ENCODE measurements at places on chromosomes 4 and X. TPM values are rescaled to one million over a fixed set of nuclear protein-coding genes. Genes with fewer than 3 reads are reported as not detected.
A peak's percentile ranks its signal among the peaks of the same experiment; 100 is the strongest.

DNA sequence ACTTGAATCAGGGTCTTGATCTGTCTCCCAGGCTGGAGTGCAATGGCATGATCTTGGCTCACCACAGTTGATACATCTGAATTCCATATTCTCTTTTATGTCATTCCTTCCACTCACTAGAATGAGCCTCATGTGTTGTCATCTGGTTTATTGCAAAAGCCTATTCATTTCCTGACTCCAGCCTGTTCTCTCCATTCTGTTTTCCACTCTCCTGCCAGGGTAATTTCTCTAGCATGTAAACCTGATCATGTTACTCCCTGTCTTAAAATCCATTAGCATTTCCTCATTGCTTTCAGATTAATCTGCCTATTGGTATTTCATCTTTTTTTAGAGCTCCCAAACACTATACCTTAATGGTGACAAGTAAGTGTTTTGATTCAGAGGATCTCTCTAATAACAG, 4.3 kb upstream of the DDX60L start:
- peaks cover 18% of the 10 kb centered on the region for H3K4me1 ChIP-seq
- no peaks in the 10 kb centered on the region for H3K27me3 ChIP-seq
- H3K36me3 ChIP-seq: no peaks in the 10 kb centered on the region
- no peak for DNase-seq
- H3K27ac ChIP-seq: no peak overlapping the region
- no peak overlapping the region for H3K4me3 ChIP-seq

The PHOX2B gene
- not detected for total RNA-seq

The MAGEA2 gene
- not detected for total RNA-seq

- no peaks in the 10 kb centered on the region for H3K27me3 ChIP-seq
- H3K36me3 ChIP-seq: no peaks in the 10 kb centered on the region
- no peaks in the 10 kb centered on the region for H3K4me1 ChIP-seq
- H3K4me3 ChIP-seq: no peak overlapping the region
- no peak for DNase-seq
Measured at GRCh38 chr4:75235359-75235951, 278.7 kb downstream of the RCHY1 start.

The MTCP1 gene
- 24.2 TPM for total RNA-seq

The EDA gene
- total RNA-seq: 0.57 TPM

- no peak overlapping the region for H3K4me3 ChIP-seq
- DNase-seq: no peak
- no peaks in the 10 kb centered on the region for H3K36me3 ChIP-seq
- no peaks in the 10 kb centered on the region for H3K4me1 ChIP-seq
- H3K27me3 ChIP-seq: no peaks in the 10 kb centered on the region
Measured at GRCh38 chrX:111560801-111561200, 49.4 kb downstream of the SERTM2 start.

The SUV39H1 gene
- 33.2 TPM for total RNA-seq

DNA sequence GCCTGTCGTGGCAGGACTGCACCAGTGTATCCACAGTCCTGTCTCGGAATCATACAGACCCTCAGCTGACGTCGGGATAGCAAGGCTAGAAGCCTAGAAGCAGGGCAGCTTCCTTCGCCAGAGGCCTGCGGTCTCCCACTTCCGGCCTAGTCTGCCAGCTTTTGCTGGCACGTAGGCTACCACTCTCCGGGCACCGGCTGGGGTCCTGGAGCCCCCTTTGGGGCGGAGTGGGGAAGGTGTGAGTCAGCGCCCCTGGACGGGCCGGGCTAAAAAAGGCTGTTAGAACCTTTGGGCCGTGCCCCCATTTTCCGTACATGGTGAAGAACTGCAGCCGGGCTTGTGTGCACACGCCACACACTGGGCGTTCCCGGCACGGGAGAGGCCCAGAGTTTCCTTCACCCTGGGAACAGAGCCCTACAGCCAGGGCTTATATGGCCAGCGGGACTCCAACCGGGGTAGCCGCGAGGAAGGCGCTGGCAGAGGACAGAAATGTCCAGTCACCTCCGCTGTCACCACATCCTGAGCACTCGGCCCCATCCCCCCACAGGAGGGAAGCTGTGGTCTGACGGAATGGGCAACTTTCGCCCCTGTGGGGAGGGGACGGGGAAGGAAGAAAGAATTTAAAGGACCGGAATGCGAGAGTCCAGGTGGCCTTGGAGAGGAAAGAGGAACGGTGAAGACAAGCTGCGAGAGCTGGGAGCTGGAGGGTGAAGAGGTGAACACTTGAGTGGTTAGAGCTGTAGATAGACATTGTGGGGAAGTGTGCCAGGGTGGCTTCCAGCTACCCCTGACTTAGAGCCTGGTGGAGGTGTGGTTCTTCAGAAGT, 4.6 kb downstream of the MAGIX start:
- peak overlapping the region; percentile 50 for H3K4me3 ChIP-seq
- DNase-seq: peak; percentile 76
- H3K27me3 ChIP-seq: no peaks in the 10 kb centered on the region
- peak overlapping the region; percentile 79 for H3K27ac ChIP-seq
- peaks cover 16% of the 10 kb centered on the region for H3K4me1 ChIP-seq
- no peaks in the 10 kb centered on the region for H3K36me3 ChIP-seq

The TBX22 gene
- not detected for total RNA-seq

DNA sequence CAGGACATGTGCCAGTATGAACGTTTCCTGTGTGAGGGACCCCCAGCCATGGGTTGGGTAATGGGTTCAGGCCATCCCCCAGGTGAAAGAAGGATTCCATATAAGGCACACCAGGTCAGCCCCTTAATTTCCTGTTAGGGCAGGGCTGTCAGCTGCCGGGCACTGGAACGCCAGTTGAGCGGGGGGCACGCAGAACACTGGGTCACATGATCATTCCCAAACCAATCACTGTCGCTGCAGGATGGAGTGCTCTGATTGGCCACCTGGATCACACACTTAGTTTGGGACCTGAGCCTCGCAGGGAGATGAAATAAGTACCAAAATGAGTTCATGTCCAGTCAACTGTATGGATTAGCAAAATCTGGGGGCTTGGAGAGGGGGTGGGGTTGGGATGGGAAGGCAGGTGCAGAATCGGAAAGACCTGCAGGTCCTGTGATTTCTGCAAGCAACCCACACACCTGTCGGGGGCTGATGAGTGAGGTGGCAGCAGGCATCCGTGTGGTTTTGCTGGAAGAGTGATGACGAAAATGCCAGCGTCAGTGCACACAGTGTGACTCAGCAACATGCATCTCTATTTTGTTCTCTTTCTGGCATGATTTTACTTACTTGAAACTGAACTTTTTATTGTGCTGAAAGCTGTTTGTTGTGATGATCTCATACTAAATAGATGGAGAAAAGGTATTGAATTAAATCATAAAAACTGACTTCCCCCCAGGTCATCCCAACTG, 32.2 kb downstream of the RNF212 start:
- no peaks in the 10 kb centered on the region for H3K4me1 ChIP-seq
- H3K27me3 ChIP-seq: peaks cover 6% of the 10 kb centered on the region
- H3K36me3 ChIP-seq: no peaks in the 10 kb centered on the region
- H3K27ac ChIP-seq: no peak overlapping the region
- no peak overlapping the region for H3K4me3 ChIP-seq
- no peak for DNase-seq

The S100G gene
- total RNA-seq: not detected

DNA sequence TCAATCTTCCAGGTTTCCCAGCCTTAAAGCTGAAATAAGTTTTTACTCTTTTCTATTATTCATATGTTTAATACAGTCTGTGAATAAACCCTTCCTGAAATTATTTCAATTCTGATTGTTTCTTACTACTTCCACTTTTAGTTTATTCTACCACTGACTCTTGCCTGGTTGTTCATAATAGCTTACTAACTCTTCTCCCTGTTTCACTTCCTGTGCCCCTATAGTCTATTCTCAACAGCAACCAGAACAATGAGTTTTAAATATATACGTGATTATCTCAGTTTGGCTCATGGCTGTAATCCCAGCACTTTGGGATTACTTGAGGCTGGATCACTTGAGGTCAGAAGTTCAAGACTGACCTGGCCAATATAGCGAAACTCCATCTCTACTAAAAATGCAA, 408.0 kb upstream of the SPOCK3 start:
- no peak for DNase-seq
- no peak overlapping the region for H3K27ac ChIP-seq
- H3K4me3 ChIP-seq: no peak overlapping the region
- H3K36me3 ChIP-seq: no peaks in the 10 kb centered on the region
- H3K27me3 ChIP-seq: no peaks in the 10 kb centered on the region
- H3K4me1 ChIP-seq: no peaks in the 10 kb centered on the region

DNA sequence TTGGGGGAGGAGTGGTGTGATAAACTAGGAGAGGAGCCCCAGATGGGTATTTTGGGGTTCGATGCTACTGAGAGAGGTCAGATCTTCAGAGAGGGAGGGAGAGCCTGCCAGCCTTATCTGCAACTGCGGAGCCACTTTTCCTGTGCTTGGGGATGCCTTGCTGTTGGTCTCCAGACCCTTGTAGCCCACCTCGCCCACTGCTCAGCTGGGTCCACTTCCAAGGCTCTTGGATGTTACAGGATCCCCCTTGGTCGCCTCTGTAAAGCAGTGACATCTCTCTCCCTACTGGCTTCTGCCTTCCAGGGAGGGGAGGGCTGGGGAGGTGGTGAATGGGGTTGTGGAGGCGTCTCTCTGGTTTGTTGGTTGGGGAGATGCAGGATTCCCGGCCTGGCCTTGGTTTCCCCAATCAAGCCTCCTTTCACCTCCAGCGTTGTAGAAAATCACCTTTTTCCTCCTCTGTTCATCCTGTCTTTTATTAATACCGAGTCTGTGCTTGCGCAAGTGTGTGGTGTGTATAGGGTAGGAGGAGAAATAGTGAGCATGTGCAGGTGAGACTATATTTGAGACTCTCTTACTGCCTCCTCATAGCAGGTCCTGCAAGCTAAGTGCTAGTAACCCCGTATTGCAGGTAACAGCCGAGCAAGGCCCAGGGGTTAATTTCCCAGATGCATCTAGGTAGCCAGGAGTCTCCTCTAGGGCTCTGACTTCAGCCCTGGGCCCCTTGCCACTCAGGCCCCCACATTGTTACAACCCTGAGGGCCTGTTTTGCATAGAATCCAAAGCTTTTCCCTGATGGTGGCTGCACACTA, 337.4 kb downstream of the ARHGAP10 start:
- no peaks in the 10 kb centered on the region for H3K27me3 ChIP-seq
- no peak overlapping the region for H3K4me3 ChIP-seq
- H3K27ac ChIP-seq: no peak overlapping the region
- H3K36me3 ChIP-seq: no peaks in the 10 kb centered on the region
- no peaks in the 10 kb centered on the region for H3K4me1 ChIP-seq
- no peak for DNase-seq

DNA sequence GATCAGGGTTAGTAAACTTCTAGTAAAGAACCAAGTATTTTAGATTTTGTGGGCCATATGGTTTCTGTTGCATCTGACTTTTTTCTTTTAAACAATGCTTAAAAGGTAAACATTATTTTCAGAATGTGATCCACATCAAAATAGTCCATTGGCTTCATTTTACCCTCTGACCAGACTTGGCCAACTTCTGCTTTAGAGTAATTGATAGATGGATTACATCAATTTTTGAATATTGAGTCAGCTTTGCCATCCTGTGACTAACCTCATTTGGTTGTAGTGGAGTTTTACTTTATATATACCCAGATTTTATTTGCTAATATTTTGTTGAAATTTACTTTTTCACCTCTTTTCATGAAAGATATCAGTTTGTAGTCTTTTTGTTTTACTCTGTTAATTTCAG, 559.8 kb downstream of the TLL1 start:
- no peaks in the 10 kb centered on the region for H3K36me3 ChIP-seq
- no peak overlapping the region for H3K27ac ChIP-seq
- no peak overlapping the region for H3K4me3 ChIP-seq

DNA sequence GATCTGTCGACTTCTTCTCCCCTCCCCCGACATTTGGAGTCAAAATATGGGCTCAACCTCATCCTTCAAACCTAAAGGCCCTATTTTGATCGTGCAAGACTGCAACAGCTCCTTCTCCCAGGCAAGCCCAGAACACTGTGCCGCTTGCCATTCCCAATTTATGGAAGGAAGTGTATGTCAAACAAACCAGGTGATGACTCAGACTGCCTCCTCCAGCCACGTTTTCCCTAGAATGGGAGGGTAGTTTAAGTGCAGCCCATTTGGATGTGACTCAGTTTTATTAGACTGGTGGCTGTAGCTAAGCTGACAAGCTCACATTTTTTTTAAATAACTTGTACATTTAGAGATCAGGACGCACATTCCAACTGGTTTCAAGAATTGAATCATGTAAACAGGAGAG, 570.4 kb upstream of the DIPK2B start:
- H3K4me3 ChIP-seq: peak overlapping the region; percentile 26
- no peaks in the 10 kb centered on the region for H3K36me3 ChIP-seq
- no peaks in the 10 kb centered on the region for H3K27me3 ChIP-seq
- DNase-seq: no peak

DNA sequence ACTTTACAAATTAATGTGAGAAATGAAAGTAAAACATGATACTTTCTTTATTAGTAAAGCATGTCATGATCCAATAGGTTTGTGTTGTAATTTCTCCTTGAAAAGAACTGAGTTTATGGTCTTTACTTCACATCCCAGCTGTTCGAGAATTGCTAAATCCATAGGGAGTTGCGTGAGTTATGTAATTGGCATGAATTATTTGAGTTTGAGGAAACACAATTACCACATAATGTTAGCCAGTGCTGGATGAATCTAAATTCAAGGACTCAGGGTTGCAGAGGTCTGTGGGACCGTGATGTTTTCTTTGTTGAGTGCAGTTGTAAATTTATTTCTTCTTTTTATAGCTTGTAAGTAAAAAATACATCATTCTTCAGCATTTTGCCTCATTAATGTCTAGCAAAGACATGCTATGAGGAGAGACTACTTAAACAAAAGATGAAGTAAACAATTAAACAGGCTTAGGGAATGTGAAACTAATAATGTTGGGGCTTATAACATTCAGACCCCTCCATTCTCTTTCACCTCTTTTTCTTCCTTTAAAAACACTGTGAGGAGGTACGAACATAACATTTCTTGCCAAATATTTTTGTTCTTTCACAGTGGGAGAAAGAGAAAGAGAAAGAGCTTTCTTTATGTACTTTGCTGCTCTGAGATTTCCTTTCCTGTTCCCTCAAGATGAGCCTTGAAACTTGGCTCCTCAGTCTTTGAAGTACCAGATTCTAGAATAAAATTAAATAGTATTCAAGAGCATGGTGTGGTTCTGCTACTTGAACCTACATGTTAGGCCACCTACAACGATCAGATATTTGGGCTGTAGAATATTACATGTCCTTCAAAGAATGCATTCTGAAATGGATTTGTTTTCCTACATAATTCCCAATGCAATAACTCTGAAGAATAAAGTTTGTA, 159.6 kb upstream of the ANK2 start:
- no peaks in the 10 kb centered on the region for H3K27me3 ChIP-seq
- no peak for DNase-seq
- H3K27ac ChIP-seq: no peak overlapping the region
- H3K4me1 ChIP-seq: no peaks in the 10 kb centered on the region
- H3K36me3 ChIP-seq: no peaks in the 10 kb centered on the region

- H3K27me3 ChIP-seq: no peaks in the 10 kb centered on the region
- H3K27ac ChIP-seq: no peak within 1 kb of the TSS
- H3K4me3 ChIP-seq: no peak within 1 kb of the TSS
- no peaks in the 10 kb centered on the region for H3K36me3 ChIP-seq
Measured at GRCh38 chr4:70591955-70592582, at the start of gene AMBN. AMBN (plus strand) TSS chr4:70592256; CDS start chr4:70592359, 103 bp downstream.

- H3K27ac ChIP-seq: no peak overlapping the region
- H3K4me3 ChIP-seq: no peak overlapping the region
- no peaks in the 10 kb centered on the region for H3K27me3 ChIP-seq
- no peaks in the 10 kb centered on the region for H3K4me1 ChIP-seq
Measured at GRCh38 chr4:97359826-97360225, 783.5 kb downstream of the STPG2 start.

The MAGEA9 gene
- total RNA-seq: not detected
